Activated CD4-positive, alpha-beta memory T cell treated with anti-CD3 and anti-CD28 coated beads for 36 hours (primary cell): ENCODE measurements at places on chromosomes 3 and 15.
A peak's percentile ranks its signal among the peaks of the same experiment; 100 is the strongest.

GRCh38 chr15:34933432-34933975, 36.0 kb downstream of the AQR start:
- DNase-seq: no peak

DNA sequence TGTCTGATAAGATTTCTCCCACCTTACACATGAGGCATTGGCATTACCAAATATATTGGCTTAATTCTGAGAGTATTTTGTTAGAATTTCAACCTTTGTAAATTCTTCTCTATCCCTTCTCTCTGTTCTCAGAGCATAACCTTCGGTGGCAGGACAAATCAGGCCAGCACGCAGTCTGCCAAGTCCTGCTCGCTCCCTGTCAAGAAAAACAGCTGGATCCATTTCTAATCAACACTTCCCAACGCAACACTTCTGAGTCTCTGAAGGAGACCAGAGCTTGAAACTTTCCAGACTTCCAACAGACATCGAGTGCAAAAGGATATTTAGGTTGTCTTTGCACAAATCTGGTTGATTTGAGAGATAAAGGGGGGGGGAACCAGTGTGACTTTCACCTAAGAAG, 125.7 kb downstream of the SV2B start:
- DNase-seq: no peak

GRCh38 chr3:11969986-11970385, 34.2 kb upstream of the SYN2 start:
- no peak for DNase-seq

GRCh38 chr3:18732474-18732873, 307.3 kb upstream of the SATB1 start:
- peak; percentile 29 for DNase-seq

GRCh38 chr3:181974198-181974597, 262.5 kb downstream of the SOX2 start:
- DNase-seq: no peak

DNA sequence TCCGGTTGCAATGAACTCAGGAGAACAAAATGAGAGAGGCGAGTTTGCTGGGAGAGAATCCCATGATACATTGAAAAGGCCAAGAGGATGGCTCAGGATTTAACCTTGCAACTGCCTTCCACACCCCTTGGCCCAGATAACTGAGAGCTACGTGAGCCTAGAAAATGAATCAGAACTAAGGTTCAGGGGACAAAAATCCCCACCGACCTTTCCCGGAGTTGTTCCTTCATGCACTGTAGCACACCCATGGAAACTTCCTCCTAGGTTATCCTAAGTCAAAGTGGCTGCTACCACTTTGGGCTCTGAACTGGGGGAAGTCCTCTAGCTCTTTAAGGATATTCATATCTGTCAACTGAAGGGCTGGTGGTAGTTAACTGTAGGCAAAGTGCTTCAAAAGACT, 58.3 kb upstream of the SLC4A7 start:
- DNase-seq: no peak

- DNase-seq: no peak
Observed at GRCh38 chr3:95289295-95289694, 1226.4 kb downstream of the NSUN3 start.

DNA sequence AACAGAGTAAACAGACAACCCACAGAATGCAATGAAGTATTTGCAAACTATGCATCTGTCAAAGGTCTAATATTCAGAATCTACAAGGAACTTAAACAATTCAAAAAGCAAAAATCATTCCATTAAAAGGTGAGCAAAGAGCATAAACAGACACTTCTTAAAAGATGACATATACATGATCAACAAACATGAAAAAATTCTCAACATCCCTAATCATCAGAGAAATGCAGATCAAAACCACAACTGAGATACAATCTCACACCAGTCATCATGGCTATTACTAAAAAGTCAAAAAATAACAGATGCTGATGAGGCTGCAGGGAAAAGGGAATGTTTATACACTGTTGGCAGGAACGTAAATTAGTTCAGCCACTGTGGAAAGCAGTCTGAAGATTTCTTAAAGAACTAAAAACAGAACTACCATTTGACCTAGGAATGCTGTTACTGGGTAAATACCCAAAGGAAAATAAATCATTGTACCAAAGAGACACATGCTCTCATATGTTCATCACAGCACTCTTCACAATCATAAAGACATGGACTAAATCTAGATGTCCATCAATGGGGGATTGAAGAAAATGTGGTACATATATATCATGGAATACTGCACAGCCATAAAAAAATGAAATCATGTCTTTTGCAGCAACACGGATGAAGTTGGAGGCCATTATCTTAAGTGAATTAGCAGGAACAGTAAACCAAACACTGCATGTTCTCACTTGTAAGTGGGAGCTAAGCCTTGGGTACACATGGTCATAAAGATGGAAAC, 393.3 kb upstream of the CBLB start:
- DNase-seq: no peak

GRCh38 chr3:14879211-14879874, 60.6 kb downstream of the FGD5 start:
- peak; percentile 62 for DNase-seq

- DNase-seq: no peak
Observed at GRCh38 chr3:120745466-120745865, 2.9 kb downstream of the GTF2E1 start.

- DNase-seq: no peak
Observed at GRCh38 chr3:196232154-196232881, 16.0 kb downstream of the SLC51A start.

DNA sequence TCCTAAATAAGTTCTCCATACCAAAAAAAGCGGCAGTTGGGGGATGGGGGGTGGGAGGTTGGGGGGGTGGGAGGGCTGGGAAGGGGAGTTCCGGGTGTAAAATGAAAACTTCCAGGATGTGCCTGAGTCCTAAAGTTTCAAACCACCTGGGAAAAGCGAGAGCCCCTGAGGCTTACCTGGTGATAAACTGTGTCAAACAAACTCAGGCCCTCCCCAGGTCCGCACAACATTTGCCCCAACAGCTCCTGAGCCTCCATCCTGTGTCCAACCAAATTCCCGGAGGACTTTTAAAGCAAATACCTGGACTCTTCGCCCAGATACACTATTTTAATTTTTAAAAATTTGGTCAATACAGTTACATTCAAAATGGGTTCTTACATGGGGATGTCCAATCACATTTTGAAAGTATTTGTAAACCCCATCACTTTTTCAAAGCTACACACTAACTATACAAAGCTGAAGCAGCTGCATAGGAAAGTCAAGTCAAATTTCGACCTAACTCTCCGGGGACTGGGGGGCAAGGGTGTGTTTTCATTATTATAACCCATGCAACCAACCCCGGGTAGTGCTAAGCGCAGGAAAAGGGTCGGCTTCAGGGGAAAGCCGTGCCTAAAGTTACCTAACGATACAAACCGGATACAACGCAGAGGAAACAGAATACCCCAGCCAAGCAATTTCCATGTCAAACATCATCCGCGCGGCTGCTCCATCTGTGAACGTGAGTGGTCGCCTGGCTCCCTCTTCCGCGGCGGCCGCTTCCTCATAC, 685 bp upstream of the FOXB1 start:
- peak; percentile 35 for DNase-seq

- DNase-seq: no peak
Observed at GRCh38 chr3:164658125-164658524, 420.2 kb downstream of the SI start.

DNA sequence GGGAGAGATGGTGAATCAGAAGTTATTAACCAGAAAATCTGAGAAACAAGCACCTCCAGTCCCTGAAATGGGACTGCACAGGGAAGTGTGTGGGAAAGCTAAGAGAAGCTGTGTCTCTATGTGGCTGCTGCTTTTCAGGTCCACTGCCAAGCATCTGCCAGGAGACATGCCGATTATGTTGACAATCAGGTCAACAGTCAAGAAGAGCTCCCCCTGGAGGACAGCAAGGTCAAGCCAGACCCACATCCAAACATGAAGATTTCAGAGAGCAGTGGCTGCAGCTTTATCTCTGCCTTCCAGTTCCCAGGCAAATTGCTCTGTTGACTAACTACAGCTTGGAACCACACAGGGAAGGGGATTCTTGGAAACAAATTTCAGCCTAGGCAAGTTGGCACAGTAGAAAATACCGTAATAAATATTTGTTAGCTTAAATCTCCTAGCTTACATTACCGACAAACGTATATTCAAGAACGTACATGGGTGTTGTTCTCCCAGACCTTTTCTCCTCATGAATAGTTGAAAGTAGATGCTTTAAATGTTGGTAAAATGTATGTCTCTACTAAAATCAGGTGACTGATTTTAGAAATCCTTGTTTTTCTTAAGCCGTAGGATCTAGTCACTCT, 394.5 kb upstream of the RARB start:
- DNase-seq: peak; percentile 16

DNA sequence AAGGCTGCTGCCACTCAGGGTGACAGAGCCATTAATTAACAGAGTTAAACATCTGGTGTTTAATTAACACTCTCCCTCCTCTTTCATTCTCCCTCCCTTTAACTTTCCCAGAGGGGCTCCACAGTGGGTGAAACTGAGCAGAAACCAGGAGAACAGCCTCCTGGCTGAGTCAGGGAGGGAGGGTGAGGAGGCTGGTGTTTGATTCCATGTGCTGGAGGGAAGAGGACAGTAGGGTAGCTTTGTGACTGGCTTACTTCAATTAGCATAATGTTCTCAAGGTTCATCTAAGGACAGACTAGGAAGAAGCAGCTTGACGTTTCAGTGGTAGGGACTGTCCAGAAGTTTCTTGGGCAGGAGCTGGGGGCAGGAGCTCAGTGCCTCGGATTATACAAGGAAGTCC, 62.8 kb downstream of the SEMA5B start:
- no peak for DNase-seq

GRCh38 chr15:63560741-63561448, 36.3 kb upstream of the FBXL22 start:
- peak; percentile 82 for DNase-seq

DNA sequence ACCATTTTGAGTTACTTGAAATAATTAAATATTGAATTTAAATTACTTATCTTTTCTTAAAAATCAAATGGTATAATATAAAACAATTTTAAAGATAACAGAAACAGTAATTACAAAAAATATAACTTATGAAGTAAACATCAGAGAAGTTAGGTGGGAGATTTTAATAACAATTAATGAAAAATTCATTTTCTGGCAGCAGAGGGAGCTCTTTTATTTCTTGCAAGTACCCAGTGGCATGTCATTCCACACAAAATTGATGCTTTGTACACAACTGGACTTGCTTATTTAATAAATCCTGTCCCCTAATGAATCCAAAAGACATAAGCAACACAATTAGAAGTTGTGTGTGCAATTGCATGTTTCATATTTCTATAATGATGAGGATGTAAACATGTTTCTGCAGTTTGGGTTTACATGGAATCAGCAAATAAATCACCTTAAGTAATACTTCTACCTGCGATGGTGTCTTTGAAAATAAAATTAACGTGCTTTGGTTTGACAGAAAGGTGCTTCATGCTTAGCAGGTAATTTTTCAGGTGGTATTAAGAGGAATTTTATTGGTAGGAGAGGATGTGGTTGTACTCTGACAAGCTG, 861.3 kb downstream of the ZPLD1 start:
- no peak for DNase-seq

DNA sequence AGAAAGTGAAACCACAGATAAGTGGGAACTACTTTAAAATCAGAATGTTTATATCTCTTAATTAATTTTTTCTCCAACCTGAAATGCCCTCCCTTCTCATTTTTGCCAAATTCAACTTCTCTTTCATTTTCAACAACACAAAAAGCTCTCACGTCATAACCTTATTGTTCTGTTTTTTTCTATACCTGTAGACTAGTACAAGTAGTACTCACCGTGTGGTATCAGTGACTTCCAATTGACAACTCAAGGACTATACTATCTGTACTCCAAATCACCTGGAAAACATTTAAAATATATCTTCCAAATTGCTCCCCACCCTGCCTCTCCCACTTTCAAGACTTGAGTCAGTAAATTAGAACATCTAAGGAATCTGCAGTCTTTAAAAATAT, 72.8 kb upstream of the ZNF280D start:
- DNase-seq: no peak

DNA sequence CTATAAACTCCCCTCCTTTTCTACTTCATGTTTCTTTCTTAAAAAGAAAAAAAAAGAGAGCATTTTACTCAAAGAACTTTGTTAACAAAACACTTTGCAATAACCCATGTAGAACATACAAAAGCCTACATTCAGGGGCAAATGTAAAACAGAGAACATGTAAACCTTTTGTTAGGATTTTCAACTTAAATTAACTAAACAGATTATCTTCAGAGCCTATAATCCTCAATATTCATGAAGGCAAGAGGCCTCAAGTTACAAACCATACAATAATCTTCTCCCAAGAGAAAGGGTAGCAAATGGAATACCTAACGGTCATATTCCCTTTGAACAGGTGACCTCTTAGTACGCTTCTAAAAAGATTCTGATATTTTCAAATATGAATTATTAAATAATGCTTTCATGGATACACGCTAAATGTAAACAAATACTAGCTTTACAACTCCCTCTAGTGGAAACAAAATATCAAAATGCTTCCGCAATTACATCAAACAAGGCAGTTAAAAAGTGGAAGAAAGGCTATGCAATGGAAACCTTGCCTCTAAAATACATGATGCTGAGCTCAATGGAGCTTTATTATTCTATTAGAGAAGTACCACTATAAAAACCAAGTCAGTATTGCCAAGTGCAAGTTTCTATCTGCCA, 9.9 kb downstream of the CEP152 start:
- no peak for DNase-seq

DNA sequence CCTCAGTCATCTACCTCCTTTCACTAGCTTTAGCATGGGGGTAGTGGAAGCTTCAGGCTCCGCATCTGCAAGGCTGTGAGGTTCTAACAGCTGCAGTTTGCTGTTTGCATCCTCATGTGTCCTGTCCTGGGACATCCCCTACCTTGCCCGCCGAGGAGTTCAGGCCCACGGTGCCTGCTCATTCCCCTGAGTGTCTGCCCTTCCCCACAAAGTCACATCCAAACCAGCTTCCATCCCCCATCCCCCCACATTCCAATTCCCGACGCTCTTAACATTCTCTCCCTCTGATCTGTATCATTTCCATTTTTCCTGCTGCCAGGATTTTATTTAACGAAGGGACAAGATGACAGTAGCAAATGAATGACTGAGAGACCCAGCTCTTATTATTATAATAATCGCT, 43.8 kb downstream of the HRH1 start:
- DNase-seq: no peak

- no peak for DNase-seq
Observed at GRCh38 chr15:90190606-90191343, 10.4 kb upstream of the SEMA4B start.

DNA sequence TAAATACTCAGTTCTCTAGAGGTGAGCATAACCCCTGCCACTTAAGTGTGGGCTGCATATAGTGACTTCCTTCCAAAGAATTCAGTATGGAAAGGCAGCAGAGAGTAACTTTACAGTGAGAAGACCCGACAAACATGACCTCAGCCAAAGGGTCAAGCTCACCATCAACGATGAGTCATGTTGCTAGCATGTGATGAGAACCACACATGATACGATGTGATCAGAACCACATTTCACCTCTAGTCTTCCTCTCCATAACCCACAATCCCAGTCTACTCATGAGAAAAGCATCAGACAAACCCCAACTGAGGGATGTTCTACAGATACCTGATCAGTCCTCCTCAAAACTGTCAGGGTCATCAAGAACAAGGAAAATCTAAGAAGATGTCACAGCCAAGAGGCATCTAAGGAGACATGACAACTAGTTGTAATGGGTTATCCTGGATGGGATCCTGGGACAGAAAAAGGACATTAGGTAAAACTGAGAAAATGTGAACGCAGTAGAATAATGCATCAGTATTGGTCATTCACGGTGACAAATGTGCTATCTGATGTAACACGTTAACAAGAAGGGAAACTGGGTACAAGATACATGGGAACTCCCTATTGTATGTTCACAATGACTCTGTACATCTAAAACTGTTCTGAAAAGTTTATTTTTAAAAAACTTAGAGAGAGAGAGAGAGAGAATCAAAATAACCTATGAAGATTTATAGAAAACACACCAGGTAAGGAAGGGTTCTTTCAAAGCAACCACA, 28.3 kb downstream of the SEC61A1 start:
- DNase-seq: no peak
